NCI-H1930 (cell line): ENCODE measurements at places on chromosomes 16 and 17.

DNA sequence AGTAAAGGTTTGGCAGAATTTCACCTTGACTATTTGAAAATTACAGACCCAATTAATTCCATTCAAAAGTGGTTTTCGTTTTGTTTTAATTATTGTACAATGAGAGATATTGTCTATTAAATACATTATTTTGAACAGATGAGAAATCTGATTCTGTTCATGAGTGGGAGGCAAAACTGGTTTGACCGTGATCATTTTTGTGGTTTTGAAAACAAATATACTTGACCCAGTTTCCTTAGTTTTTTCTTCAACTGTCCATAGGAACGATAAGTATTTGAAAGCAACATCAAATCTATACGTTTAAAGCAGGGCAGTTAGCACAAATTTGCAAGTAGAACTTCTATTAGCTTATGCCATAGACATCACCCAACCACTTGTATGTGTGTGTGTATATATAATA lies 72.6 kb downstream of the CDK12 start:
- DNase-seq = no peak

DNA sequence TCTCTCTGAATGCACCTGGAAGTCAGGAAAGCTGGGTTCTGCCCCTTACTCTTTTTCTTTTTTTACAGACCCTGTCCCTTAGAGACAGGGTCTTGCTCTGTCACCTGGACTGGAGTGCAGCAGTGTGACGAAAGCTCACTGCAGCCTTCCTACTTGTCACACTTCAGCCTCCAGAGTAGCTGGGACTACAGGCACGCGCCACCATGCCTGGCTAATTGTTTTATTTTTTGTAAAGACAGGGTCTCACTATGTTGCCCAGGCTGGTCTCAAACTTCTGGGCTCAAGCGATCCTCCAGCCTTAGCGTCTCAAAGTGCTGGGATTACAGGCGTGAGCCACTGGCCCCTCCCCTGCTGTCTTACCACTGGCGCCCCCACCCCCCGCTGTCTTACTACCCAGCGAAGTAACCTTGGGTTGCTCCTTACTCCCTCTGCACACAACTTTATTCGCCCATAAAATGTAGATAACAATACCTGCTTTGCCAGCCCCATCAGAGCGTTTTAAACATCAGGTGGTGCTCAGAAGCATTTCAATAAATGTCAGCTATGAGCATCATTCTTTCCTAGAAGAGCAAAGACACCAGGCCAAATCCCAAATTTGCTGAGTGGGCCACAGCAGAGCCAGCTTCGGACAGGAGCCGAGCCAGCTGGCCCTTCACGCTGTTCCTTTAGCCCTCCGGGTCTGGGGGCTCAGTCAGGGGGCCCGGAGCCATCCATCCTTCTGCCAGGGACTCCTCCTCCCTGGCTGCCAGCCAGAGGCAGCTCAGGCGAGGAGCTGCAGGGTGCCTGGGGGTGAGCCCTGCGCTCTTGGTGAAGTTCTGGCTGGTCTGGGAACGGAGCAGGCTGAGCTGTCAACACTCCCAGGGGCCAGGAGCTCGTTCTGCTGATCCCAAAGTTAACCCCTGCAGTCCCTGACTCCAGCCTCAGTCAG lies 24.4 kb downstream of the SRL start:
- no peak for DNase-seq

DNA sequence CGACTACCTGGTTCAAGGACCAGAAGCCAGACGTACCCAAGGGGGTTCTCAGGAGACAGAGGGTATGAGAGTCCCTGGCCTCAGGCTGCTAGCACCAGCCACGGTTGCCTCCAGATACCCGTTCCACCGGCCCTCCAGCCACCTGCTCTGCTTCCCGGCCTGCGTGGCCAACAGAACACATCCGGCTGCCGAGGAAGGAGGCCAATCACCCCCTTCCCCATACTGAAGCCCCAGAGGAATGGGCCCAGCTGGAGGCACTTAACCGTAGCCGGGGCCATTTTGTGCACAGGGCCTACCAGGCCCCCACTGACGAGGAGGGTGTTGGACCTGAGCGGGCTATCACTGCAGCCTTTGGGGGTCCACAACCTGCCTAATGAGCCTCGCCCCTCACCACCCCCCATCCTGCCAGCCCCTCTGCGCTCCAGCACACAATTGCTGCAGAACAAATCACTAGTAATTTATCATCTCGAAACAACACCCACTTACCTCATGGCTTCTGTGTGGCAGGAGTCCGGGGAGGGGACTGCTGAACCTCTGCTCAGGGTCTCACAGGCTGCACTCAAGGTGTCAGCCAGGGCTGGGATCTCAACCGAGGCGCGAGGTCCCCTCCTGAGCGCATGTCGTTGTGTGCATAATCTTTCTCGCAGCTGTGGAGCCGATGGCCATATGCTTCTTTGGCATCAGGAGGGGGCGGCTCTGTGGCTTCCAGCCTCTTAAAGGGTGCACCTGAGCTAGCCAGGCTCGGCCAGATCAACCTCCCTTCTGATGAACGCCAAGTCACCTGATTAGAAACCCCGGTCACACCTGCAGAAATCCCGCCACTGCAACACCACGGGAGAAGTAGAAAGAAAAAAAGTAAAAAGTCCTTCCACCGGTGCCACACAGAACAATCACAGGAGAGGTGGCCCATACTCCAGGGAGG lies 10.1 kb upstream of the KREMEN2 start:
- DNase-seq = no peak

DNA sequence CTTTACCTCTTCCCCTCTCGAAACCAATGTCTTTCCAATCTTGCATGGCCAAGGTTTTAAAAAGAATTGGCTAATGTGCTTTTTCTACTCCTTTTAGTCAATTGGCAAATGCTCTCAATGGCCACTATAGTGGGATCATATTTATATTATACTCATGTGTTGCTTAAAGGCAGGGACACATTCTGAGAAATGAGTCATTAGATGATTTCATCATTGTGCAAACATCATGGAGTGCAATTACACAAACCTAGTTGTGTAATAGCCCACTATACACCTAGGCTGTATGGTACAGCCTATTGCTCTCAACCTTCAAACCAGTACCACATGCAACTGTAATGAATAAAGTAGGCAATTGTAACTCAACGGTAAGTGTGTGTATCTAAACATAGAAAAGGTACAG lies 180.9 kb downstream of the HS3ST3A1 start:
- no peak for DNase-seq

- DNase-seq = no peak
Measured at GRCh38 chr17:46035112-46035818, 36.2 kb downstream of the STH start.
